ENCODE measurements at places on chromosomes 7 and 10. TPM values are rescaled to one million over a fixed set of nuclear protein-coding genes. Genes with fewer than 3 reads are reported as not detected.

ACTL6B gene
- total RNA-seq: not detected

CYP3A5 gene
- total RNA-seq: 0.62 TPM

BMS1 gene
- total RNA-seq: 11.9 TPM

AOAH gene
- total RNA-seq: 12.9 TPM

C7orf57 gene
- total RNA-seq: not detected

ABCB4 gene
- total RNA-seq: 3.7 TPM
